ENCODE measurements at places on chromosomes 13 and 19. TPM values are rescaled to one million over a fixed set of nuclear protein-coding genes. Genes with fewer than 3 reads are reported as not detected.
A peak's percentile ranks its signal among the peaks of the same experiment; 100 is the strongest.

NOVA2 gene
- 0.51 TPM for total RNA-seq

ATP1A3 gene
- 0.45 TPM for total RNA-seq

MYPOP gene
- total RNA-seq, result 11.5 TPM

SIGLEC9 gene
- total RNA-seq, result not detected

BRCA2 gene
- 8.1 TPM for total RNA-seq

HSH2D gene
- 0.38 TPM for total RNA-seq

RFPL4A gene
- total RNA-seq, result not detected

- no peak for DNase-seq
- no peaks in the 10 kb centered on the region for H3K36me3 ChIP-seq
- H3K4me3 ChIP-seq, result no peak overlapping the region
- H3K4me1 ChIP-seq, result no peaks in the 10 kb centered on the region
- H3K27me3 ChIP-seq, result no peaks in the 10 kb centered on the region
- no peak overlapping the region for H3K27ac ChIP-seq
Observed at GRCh38 chr13:22837980-22838647, 342.7 kb upstream of the SGCG start.

- peaks cover 3% of the 10 kb centered on the region for H3K4me1 ChIP-seq
- no peak overlapping the region for H3K27ac ChIP-seq
- peaks cover 10% of the 10 kb centered on the region for H3K36me3 ChIP-seq
Observed at GRCh38 chr13:21701460-21701859, 30.6 kb downstream of the FGF9 start.

- H3K4me3 ChIP-seq, result no peak overlapping the region
- no peaks in the 10 kb centered on the region for H3K27me3 ChIP-seq
- no peak for DNase-seq
- H3K4me1 ChIP-seq, result peaks cover 20% of the 10 kb centered on the region
- peaks cover 3% of the 10 kb centered on the region for H3K36me3 ChIP-seq
Observed at GRCh38 chr13:65336916-65337315, 1893.2 kb downstream of the PCDH9 start.

GRCh38 chr13:59368693-59369092 is 795.0 kb downstream of the DIAPH3 start:
- H3K27me3 ChIP-seq, result no peaks in the 10 kb centered on the region
- H3K36me3 ChIP-seq, result peaks cover 2% of the 10 kb centered on the region
- H3K4me1 ChIP-seq, result peaks cover 14% of the 10 kb centered on the region
- H3K27ac ChIP-seq, result peak overlapping the region; percentile 64

- no peak overlapping the region for H3K27ac ChIP-seq
- H3K27me3 ChIP-seq, result no peaks in the 10 kb centered on the region
- DNase-seq, result no peak
- peaks cover 25% of the 10 kb centered on the region for H3K36me3 ChIP-seq
- H3K4me1 ChIP-seq, result no peaks in the 10 kb centered on the region
- H3K4me3 ChIP-seq, result no peak overlapping the region
Observed at GRCh38 chr13:111295886-111296285, 24.6 kb upstream of the TEX29 start.

DNA sequence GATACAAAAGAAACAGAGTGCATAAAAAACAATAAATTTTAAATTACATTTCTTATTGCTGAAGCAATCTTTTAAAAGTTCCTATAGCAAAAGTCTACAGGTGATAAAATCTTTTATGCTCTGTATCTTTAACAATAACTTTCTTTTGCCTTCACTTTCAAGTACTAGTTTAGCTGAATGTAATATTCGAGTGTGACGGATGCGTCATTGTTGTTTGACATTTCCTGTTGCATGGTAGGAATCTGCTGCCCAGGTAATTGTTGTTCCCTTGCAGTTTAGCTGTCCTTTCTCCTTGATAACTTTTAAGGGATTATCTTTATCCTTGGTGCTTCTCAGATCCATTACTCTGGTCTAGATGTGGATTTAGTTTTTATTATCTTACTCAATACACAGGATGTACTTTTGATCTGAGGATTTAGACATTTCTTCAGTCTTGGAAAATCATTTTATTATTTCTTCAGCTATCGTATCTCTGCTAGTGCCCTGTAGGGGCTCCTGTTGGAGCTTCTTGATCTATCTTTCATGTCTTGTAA is 2.1 kb upstream of the CPB2 start:
- no peak for DNase-seq
- H3K36me3 ChIP-seq, result no peaks in the 10 kb centered on the region
- H3K27ac ChIP-seq, result no peak overlapping the region
- H3K4me1 ChIP-seq, result peaks cover 7% of the 10 kb centered on the region

DNA sequence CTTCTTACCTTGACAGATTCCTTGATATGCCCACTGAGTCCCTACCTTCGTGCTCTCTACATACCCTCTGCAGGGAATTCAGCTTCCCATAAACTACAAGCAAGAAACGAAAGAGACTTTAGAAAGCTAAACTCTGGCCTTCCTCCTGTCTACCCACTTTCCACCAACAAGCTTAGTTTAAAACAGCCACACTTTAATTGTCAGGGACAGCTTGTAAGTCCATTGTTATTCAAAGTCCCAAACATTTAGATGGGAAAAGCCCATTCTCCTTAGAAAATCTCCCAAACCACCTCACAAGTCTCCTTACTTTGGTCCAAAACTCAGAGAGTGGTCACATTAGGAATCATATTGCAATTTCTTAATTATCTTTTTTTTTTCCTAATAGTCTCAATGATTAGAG is 2695.8 kb downstream of the PCDH9 start:
- H3K27ac ChIP-seq, result no peak overlapping the region
- DNase-seq, result no peak
- H3K36me3 ChIP-seq, result peaks cover 6% of the 10 kb centered on the region
- H3K27me3 ChIP-seq, result no peaks in the 10 kb centered on the region

DNA sequence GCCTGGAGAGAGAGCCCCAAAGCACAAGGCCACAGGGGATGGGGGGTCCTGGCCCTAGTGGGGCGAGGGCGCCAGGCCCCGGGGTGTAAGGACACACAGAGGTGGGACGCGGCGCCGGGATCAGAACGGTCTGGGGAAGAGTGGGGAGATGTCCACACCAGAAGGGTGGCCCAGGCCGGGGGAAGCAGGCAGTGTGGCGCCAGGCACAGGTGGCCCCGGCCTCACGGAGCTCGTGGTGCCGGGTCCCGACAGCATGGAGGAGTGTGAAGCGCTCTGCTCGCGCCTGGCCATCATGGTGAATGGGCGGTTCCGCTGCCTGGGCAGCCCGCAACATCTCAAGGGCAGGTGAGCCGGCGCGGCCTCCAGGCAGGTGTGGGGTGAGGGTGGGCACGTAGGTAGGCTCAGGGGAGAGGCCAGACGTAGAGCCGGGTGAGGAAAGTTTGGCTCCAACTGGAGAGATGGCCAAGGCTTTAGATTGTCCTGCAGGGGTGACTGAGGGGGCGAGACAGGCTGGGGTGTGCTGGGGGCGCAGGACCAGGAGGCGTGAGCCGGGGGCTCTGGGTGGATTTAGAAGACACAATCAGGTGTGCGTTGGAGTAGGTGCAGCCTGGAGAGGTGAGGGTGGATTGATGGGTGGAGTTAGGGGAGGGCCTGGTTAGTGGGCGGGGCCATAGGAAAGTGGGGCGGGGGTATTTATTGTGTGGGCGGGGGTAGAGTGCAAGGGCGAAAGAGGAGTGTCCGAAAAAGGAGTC is 2.9 kb upstream of the ARHGAP45 start:
- H3K4me1 ChIP-seq, result peaks cover 13% of the 10 kb centered on the region
- no peak overlapping the region for H3K27ac ChIP-seq
- no peaks in the 10 kb centered on the region for H3K36me3 ChIP-seq
- peak overlapping the region; percentile 46 for H3K4me3 ChIP-seq

DNA sequence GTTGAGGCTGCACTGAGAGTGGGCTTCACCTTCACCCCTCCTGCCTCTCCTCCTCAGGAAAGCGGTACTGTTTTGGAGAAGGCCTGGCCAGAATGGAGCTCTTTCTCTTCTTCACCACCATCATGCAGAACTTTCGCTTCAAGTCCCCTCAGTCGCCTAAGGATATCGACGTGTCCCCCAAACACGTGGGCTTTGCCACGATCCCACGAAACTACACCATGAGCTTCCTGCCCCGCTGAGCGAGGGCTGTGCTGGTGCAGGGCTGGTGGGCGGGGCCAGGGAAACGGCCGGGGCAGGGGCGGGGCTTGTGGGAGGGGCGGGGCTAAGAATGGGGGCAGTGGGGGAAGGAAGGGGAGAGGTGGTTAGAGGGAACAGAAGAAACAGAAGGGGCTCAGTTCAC is 7.5 kb downstream of the CYP2A13 start:
- DNase-seq, result no peak
- H3K4me3 ChIP-seq, result no peak overlapping the region
- H3K36me3 ChIP-seq, result no peaks in the 10 kb centered on the region
- peaks cover 54% of the 10 kb centered on the region for H3K27me3 ChIP-seq
- no peak overlapping the region for H3K27ac ChIP-seq

- H3K4me3 ChIP-seq, result no peak overlapping the region
- no peak overlapping the region for H3K27ac ChIP-seq
- H3K36me3 ChIP-seq, result no peaks in the 10 kb centered on the region
- H3K27me3 ChIP-seq, result no peaks in the 10 kb centered on the region
Observed at GRCh38 chr19:51380379-51380778, 7.4 kb downstream of the LIM2 start.

DNA sequence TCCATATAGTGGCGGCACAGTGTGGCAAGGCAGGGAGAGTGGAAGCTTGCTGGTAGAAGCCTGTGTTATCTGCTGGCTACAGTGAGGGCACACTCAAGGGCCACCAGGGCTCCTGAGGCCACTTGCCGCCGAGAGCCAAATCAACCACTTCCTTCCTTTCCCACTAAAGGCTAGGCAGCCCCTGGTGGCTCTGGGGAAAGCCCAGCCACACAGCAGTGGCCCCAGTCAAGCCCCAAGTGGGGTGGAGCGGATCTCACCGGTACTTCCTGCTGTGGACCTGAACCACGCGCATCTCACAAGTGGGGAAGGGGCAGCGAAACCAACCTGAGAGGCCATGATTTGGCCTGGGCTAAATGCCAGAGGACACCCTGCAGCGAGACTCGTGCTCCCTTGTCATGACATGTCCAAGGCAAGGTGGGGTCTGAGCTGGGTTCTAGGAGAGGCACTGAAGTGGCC is 21.9 kb upstream of the SLC35E1 start:
- no peak overlapping the region for H3K4me3 ChIP-seq
- H3K27me3 ChIP-seq, result no peaks in the 10 kb centered on the region
- DNase-seq, result no peak
- no peaks in the 10 kb centered on the region for H3K36me3 ChIP-seq

DNA sequence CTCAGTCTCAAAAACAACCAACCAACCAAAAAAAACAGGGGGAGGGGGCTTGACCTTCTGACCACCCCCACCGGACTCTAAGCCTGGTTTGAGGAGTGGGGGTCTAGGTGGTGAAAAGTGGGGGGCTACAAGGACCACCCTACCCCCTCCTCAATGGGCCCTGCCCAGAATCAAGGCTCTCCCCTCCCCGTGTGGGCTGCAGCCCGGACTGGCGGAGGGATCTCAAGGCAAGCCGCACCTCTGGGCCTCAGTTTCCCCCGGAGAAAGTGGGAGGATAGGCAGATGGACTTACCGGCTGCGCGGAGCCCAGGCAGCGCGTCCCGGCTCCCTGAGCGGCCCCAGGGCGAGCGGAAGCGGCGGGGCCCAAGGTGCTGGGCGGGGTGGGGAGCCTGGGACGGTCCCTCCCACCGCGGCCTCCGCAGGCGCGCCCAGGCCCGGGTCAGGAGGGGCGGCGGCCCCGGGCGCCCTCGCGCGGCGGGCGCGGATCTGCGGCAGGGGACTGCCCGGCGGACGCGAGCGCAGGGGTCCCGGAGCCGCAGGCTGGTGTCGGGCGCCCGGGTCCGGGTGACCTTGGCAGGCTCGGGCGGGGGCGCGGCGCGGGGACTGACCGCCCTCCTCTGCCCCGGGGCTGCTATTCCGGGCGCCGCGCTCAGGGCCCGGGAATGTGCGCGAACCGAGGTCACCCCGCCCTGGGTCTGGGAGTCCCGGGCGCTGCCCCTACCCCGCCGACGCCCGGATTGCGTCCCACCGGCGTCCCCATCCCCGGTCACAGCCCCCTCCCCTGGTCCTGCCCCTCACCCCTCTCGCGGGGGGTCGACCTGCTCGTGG is at the start of gene ADAMTSL5:
TSS of gene ADAMTSL5 (minus strand) at position 349 of the 828 bp plus-strand sequence. CDS start 2,076 bp downstream, outside the sequence.
- peaks cover 11% of the 10 kb centered on the region for H3K4me1 ChIP-seq
- DNase-seq, result no peak
- no peaks in the 10 kb centered on the region for H3K36me3 ChIP-seq
- H3K27me3 ChIP-seq, result peaks cover 57% of the 10 kb centered on the region
- peak within 1 kb of the TSS; percentile 53 for H3K4me3 ChIP-seq

GRCh38 chr13:73171926-73172325 is 113.1 kb downstream of the KLF5 start:
- H3K27me3 ChIP-seq, result no peaks in the 10 kb centered on the region
- H3K4me3 ChIP-seq, result no peak overlapping the region
- peaks cover 2% of the 10 kb centered on the region for H3K36me3 ChIP-seq
- H3K4me1 ChIP-seq, result peaks cover 66% of the 10 kb centered on the region
- DNase-seq, result no peak

DNA sequence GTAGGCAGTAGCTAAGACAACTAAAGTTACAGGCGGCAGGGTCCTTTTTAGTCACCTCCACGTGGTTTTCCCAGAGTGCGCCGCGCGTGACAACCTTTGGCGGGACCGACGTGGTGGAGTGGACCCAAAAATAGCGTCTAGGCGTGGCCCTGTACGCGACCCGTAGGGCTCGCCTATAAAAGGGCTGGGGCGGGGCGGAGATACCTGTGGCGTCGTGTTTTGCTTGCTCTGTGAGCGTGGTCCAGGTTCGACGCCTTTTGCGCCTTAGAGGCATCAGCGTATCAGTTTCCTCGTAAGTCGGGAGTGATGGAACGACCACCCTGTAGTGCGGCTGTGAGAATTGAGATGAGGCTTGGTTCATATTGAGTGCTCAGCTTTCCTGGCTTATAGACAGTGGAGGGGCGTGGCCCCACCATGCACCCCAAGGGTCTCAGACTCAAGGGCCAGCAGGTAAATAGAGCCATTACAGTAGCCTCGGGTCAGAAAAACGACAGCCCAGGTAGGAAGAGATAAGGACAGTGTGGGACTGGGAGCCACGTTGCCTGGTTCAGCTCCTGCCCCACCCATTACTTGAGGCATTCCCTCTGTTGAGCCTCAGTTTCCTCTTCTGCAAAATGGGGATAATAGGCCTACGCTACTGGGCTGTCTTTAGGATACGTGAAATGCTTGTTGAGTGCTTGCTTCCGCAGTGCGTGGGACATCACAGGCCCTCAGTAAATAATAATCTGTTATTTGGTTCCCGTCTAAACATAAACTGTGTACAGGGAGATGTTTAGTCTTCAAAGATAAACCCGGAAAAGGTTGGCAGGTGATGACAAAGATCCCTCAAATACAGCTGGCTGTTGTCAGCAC is 693 bp upstream of the TMED1 start:
- no peak for DNase-seq
- H3K27ac ChIP-seq, result peak overlapping the region; percentile 99
- H3K4me3 ChIP-seq, result peak overlapping the region; percentile 90
- peaks cover 6% of the 10 kb centered on the region for H3K36me3 ChIP-seq
- no peaks in the 10 kb centered on the region for H3K27me3 ChIP-seq
- H3K4me1 ChIP-seq, result peaks cover 11% of the 10 kb centered on the region

All from mesothelial cell of epicardium (in vitro differentiated cells).